ENCODE measurements at places on chromosomes 6 and 20.

- DNase-seq = peak; percentile 21
Measured at GRCh38 chr6:159953091-159953601, 15.7 kb upstream of the IGF2R start.

GRCh38 chr20:2132461-2132901 lies 30.9 kb downstream of the STK35 start:
- DNase-seq = no peak

DNA sequence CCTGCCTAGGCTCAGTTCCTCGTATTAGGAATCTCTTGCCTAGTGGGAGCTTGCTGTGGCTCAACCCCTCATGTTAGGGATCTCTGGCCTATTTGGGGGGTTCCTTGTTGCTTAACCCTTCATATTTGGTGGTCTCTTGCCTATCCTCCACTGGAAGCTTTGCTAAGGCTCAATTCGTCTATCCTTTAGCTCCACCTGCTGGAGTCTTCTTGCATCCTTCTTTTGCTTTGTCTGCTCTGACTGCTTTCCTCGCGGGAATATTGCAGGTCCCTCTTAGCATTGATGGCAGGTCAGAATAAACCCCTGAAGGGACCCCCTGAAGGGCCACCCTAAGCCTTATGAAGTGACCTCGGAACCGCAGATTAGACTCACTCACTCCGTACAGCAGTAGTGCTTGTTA lies 203.0 kb upstream of the TBX18 start:
- DNase-seq = peak; percentile 1

DNA sequence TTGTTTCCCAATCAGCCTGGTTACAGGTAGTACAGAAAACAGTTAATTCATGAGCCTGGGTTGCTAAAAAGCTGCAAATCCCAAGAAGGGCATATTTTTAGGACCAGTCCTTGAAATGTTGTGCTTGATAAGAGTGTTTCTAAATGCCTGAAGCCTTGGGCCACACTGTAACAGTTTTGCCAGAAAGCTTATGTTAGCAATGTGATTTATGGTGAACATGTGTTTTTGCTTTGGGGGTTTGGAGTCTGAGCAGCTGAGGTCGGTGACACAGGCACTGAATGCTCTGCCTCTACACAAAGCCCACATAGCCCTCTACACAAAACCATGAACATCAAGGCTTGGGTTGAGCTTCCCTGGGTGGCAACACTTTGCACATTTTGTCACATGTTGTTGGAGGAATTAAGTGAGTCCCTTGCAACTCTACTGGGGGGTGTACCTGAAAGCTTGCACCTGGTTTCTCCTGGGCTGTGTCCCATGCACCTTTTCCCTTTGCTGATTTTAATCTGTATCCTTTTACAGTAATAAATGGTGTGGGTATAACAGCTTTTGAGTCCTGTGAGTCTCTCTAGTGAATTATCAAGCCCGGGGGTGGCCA lies 22.2 kb downstream of the AHI1 start:
- DNase-seq = peak; percentile 17

DNA sequence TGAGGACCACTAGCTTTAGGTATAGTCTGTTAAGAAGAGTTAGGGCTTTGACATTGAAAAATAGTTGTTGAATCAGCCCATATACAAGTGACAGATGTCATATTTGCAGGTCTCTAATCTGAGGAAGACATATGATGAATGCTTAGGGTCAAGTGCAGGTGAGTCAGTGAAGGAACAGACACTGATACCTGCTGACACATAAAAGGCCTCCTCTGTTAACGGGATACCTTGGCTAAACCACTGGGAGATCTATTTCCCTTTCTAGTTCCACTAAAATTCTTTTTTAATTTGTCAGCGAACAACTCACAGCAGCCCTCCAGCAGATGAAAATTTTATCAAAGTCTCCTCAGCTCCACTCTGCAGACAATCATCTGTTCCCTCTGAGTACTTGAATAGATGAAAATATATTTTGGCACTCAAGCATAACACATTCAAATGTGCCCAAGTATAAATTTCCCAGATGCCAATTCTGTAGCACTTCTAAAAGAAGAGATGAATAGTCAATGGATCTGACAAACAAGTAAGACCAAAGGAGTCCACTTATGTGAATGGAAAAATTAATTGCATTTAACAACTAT lies 154.0 kb downstream of the KIF16B start:
- no peak for DNase-seq

DNA sequence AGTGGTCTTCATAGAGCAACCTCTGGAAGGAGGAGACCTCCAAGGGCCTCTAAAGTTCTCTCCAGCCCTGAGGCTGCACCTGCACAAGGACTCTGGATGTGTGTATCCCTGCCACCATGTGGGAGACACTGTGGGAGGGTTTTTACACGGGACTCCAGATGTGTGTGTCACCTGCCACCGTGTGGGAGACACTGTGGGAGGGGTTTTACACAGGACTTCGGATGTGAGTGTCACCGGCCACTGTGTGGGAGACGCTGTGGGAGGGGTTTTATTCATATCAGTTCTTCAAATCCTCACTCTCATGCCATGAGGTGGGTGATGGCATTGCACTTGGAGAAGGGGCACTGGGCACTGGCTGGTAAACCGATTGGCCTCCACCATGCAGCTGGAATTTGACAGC lies 90.2 kb upstream of the SSTR4 start:
- DNase-seq = no peak

GRCh38 chr20:40173872-40174271 lies 515.2 kb downstream of the MAFB start:
- DNase-seq = no peak

DNA sequence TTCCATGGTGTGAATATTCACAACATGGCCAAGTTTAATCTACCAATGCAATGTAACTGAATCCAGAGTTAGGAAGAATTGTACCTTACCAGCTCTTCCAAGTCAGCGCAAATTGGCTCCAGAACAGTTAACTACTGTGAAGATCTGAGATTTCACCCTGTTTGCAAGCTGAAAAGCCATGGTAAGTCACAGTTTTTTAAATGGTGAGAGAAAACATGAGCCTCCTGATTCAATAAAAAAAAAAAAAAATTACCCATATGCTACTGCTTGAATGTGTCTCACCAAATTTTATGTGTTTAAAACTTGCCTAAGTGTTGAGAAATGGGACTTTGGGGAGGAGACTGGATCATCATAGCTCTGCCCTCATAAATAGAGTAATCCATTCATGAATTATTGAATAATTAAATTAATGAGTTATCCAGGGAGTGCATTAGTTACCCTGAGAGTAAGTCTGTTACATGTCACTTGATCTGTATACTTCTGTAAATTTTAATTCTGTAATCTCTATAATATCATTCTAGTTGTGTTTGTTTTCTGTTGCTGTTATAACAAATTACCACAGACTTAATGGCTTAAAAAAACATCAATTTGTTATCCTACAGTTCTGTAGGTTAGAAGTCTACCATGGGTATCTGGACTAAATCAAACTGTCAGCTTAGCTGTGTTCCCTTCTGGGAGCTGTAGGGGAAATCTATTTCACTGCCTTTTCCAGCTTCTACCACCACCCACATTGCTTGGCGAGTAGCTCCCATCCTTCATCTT lies 1355.9 kb downstream of the GRIK2 start:
- no peak for DNase-seq

DNA sequence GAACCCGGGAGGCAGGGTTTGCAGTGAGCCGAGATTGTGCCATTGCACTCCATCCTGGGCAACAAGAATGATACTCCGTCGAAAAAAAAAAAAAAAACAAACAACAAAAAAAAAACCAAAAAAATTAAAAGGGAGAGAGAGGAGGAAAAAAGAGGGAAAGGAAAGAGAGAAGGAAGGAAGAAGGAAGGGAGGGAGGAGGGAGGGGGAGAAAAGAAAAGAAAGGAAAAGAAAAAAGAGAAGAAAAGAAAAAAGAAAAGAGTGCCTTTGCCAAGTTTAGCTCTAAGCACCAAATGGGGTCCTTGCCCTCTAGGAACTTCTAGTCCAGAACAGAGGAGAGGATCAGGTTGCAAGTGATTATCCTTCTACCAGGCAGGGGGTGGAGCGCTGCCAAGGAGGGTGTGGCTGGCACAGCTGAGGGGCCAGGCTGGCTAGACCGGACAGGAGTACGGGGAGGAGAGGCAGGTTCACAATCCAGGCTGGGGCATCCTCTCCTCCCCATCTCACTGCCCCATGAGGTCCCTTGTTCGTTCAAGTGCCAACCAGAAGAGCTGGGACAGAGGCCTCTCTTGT lies 19.1 kb downstream of the GNAS start:
- DNase-seq = no peak

DNA sequence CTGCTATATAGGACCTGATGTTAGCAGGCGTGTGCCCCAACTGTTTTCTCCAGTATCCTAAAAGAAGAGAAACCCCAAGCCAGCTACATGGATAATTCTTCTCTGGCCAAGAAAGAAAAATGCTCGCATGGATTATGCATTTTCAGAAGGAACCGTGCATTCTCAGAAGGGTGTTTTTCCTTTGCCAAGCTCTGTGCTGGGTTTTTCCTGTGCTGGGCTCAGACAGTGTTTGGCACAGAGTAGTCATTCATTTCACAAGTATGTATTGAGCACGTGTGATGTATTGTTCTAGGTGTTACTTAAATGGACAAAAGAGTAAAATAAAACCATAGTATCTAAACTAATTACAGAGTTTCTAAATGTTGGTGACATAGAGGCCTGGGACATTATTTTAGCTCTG lies 62.7 kb upstream of the ZNF133 start:
- no peak for DNase-seq

GRCh38 chr6:160085226-160085625 lies 36.4 kb upstream of the SLC22A1 start:
- DNase-seq = no peak

DNA sequence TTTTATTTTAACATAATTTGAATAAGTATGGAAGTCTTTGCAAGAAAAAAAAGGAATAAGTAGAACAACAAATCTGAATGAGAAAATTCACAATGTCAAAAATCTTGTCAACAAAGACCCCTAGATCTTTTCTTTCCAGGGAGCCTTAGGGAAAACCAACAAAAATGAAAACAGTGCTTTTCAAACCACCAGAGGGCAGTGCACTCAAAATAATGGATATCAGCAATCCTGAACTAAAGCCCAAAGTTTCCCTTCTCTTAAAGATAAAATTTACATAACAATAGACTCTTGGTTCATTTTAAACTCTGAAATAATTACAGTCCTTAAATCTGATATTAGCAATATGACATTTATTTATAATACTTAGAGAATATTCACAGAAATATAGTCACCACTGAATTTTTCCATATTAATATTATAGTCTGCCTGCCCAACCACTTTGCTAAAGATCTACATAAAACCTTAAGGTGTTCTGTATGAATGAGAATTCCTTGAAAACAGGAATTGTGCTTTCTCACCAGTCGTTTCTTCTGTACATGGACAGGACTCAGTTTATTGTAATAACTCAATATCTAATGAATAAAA lies 105.3 kb upstream of the BMP5 start:
- DNase-seq = peak; percentile 47

DNA sequence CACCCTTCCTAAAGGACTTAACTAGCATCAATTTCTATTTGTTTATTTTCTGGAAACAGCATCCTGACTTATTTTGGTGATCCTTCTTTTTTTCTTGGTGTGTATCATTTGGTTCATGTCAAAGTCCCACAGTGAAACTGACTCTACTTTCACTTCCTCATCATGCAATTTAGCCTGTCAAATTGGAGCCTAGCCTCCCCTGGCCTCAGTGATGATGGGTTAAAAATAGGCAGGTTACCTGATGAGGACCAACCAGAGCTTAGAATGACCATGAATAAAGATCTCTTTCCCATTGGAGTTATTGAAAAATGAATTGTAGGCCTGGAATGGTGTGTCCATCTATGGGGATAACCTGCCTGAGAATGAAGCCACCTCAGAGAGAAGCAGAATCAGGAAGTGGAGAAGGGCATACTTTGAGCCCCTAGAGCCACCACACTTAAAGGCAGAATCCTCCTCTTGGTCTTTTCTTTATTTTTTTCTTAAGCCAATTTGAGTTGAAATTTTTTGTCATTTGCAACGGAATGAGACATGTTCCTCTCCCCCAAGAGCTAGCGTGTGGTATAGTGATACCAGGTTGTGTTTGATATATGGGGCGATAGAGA lies 105.6 kb downstream of the BTBD3 start:
- peak; percentile 10 for DNase-seq

- DNase-seq = peak; percentile 44
Measured at GRCh38 chr6:25027221-25027916, 91.6 kb upstream of the RIPOR2 start.

GRCh38 chr20:47038566-47039560 lies 144.2 kb downstream of the EYA2 start:
- peak; percentile 56 for DNase-seq

DNA sequence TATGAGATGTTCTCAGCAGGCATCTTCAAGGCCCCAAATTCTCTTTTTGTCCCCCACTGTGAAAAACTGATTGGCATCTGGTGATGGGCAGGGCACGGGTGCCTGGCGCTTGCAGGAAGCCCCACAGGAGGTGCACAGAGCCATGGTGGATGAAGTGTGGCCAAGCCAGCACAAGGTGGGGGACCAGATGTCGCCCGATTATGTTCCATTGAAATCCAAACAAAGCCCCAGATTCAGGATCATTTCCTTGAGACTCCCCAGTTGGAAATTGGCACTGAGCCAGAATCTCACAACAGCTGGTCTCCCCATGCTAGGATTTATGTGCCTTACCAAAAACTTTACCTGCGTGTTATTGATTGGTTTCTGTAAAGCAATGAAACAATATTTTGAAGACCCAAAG lies 186.1 kb downstream of the ADAT2 start:
- no peak for DNase-seq

- DNase-seq = no peak
Measured at GRCh38 chr20:50583442-50584150, 73.4 kb downstream of the PTPN1 start.

DNA sequence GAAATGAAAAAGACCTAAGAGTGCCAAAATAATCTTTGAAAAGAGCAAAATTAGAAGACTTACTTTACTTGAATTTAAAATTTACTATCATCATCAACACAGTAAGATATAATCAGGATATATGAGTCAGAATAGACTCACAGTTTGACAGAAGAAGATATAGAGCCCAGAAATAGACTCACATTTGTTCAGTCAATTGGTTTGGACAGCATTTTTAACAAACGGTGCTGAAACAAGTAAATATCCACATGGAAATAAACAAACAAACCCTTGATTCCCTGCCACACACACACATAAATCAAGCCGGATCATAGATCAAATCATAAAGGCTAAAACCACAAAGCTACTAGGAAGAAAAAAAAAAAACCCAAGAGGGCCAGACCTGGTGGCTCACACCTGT lies 291.1 kb downstream of the ADGRG6 start:
- DNase-seq = no peak

DNA sequence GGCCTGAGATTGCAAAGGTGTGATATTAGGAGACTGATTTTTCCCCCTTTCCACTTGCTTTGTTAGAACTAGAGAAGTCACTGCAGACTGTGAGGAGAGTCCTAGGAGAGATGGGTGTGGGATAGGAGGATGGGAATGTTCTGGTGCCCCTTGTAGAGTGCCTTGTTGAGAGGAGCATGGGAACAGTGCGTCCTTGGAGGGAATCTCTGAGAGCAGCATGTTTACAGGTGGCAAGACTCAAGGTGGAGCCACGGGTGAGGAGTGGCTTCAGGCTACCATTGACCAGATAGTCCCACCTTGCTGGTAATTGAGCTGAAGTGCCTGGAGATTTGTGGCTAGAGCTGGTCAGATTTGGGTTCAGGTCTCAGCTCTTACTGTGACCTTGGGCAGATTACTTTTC lies 6.0 kb downstream of the PLCG1 start:
- DNase-seq = no peak

- DNase-seq = peak; percentile 96
Measured at GRCh38 chr6:40436685-40437604, 150.2 kb downstream of the LRFN2 start.

Data from common myeloid progenitor, CD34-positive (primary cell).